ENCODE measurements at places on chromosomes 1 and 21.

- no peak for DNase-seq
Observed at GRCh38 chr1:156748670-156749418, 2.6 kb downstream of the HDGF start.

DNA sequence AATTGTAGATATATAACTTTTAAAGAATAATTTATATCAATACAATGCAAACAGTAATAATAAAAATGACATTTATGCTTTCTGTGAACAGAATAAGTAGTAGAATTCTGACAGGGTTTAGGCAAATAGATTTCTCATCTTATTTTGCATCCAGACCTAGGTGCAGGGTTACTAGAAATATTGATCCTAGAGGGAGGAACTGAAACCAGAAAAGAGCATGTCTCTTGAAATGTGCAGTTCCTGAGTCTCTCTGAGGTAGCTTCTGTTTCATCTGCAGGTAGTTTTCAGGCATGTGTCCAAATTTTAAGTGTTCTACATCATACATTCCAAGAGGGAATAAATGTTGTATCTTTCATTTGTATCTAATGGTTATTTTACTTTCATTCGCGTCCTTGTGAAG is 631.9 kb upstream of the ADGRL4 start:
- no peak for DNase-seq

- DNase-seq: no peak
Observed at GRCh38 chr1:232830661-232831060, 25.4 kb downstream of the MAP10 start.

DNA sequence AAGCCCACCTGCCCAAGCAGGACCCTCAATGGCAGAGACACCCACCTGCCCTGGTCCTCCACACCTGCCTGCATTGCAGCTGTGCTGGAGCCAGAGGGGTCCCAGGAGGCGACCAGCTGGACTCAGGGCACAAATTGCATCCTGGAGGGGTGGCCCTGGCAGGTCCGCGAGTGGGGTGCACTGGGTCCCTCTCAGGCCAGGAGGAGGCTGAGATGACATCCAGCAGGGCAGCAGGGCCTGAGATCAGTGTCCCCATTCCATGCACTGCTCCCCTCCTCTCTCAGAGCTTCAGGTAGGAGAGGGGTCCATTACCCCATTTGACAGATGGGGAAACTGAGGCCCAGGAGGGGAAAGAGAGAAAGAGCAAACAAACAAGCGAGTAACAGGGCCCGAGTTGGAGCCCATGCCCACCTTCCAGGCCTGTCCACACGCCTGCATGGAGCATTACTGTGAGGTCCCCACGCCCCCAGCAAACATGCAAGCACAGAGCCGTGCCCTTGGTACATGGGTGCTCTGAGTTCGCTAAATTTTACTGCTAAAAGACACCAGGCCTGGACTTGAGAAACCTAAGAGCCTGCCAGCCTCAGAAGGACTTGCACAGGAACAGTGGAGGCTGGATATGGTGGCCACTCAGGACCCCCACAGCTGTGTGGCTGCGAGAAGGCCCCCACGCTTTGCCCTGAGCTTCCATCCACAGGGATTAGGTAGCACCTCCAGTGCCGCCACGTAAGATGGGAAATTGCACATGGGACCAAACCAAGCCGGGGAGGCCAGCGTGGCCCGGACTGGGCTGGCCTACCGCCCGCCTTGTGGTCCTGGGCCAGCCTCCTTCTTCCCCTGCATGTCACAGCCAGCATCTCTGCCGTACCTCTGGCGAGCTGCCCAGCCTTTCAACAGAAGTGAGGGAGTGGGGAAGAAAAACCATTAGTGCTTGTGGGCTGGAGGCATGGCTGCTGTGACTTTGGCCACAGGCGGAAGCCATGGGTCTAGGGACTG is 7.4 kb downstream of the WNT3A start:
- DNase-seq: no peak

DNA sequence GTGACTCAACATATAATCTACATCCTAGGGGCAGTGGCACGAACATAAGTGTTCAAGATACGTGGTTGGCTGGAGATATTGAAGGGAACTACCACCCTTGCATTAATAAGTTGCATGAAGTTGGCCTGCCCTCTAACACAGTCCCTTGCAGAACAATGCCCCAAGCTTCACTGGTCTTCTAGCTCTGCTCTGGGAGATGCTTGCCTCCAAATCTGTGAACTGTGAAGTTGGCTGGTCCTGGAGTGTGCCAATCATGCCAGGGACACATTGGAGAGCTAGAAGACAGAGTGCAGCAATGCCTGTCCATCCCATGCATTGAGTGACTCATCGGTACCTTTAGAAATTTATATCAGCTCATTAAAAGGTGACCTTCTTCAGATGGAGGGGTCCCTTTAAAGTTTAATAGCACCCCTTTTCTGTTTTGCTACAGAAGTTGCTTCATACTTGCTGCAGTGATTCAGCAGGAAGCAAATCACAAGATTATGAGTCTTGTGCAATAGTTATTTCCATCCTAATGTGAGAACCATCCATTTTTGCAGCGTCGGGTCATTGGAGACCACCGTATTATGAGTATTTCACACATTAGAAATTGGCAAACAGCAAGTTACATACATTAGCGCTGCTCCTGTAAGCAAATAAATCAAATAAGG is 55.2 kb upstream of the KAZN start:
- no peak for DNase-seq

- no peak for DNase-seq
Observed at GRCh38 chr1:159869173-159869572, 6.7 kb upstream of the VSIG8 start.

- DNase-seq: no peak
Observed at GRCh38 chr1:182889997-182890396, 50.9 kb downstream of the DHX9 start.
